BJ (cell line): ENCODE measurements at places on chromosomes 5 and 9.

DNA sequence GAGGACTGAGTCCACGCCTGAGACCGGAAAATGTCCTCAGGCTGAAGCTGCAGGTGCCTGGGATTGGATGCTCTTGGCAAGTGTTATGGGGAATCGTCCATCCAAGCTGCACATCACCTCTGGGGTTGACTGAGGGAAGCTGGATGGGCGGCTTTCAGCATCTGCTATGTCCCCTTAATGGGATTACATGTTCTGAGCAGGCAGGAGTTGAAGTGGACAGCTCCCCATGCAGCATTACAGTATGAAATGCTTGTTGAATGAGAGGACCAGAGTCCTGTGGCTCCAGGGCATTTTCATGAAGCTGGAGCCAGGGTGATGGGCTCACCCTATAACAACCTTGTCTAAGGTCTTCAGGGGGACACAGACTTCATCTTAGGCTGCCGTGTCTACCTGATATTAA lies 270.9 kb downstream of the HSPA4 start:
- DNase-seq = no peak

- DNase-seq = no peak
Measured at GRCh38 chr5:54835647-54836046, 149.7 kb downstream of the ESM1 start.

DNA sequence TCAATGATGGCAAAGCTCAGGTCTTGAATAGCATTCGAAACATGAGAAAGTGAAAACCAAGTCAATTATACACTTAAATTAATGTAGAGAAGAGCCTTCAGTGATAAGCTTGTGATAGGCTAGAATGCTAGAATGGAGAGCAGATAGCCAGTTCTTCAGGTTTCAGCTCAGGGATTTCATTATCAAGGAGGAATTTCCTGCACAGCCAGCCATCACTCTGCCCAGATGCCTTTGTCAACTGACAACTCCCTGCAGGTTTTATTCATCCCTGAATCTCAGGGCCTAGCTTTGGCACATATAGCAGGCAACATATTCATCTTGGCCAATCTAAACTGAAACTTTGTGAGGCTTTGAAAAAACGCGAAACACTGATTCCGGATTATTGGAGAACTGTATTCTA lies 199.3 kb upstream of the CDH6 start:
- no peak for DNase-seq

- peak; percentile 92 for DNase-seq
Measured at GRCh38 chr9:18490641-18491370, 16.9 kb downstream of the ADAMTSL1 start.

GRCh38 chr5:176581361-176581760 lies 28.6 kb downstream of the GPRIN1 start:
- no peak for DNase-seq

DNA sequence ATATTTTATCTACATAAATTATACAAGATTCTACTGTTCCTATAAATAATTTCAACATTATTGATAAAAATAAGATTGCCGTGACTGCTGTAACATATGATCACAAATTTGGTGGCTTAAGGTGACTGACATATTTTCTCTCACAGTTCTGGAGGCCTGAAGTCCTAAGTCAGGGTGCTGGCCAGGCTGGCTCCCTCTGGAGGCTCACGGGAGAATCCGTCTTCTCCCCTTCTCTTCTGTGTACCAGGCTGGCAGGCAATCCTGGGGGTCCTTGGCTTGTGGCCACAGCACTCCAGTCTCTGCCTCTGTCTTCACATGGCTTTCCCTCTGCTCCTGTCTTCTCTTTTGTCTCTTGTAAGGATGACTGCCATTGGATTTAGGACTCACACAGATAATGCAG lies 31.7 kb upstream of the IRX2 start:
- no peak for DNase-seq

- DNase-seq = no peak
Measured at GRCh38 chr5:35819026-35819425, 37.7 kb upstream of the IL7R start.

DNA sequence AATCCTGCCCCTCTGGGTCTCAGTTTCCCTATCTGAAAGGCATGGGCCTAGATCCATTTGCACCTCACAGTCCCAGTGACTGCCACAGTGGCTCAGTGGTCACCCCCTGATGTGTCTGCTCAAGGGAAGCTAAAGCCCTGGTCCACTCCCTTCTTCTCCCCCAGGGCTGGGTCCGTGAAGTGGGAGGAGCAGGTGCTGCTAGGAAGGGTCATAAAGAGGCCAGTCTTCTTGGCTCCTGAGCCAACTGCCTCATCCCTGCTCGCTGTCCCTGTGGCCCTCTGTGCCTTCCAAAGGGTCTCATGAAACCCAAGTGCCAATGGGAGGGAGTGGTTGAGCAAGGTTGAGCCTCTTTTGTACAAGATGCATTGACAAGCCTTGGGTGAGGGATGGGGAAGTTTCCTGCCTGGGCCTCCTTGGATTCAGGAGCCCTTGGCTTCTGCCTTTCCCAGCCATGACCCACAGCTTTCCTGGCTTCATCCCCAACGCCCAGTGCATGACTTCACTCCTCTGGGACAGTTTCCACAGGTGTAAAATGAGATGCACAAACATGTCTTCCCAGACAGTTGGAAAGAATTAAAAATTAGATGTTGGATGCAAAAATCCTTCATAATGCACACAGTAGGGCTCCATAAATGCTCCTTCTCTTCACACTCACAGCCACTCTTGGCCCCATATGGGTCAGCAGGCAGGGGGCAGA lies 1.6 kb upstream of the SLC6A7 start:
- DNase-seq = no peak
